Epithelial cell of umbilical artery (primary cell): ENCODE measurements at places on chromosomes 11 and 22. TPM values are rescaled to one million over a fixed set of nuclear protein-coding genes. Genes with fewer than 3 reads are reported as not detected.

Gene SLC22A9
- not detected in 2 replicates for total RNA-seq

Gene OR5B21
- not detected in 2 replicates for total RNA-seq

Gene SH3BP1
- 1.3 and 2.4 TPM in 2 replicates for total RNA-seq

Gene OR8J1
- not detected in 2 replicates for total RNA-seq

Gene CRYAB
- not detected in 2 replicates for total RNA-seq

Gene GAB2
- 16.6 and 21.6 TPM in 2 replicates for total RNA-seq

Gene LDHA
- total RNA-seq: 614 and 722 TPM in 2 replicates

Gene TMPRSS6
- total RNA-seq: not detected in 2 replicates

Gene UPK3A
- not detected in 2 replicates for total RNA-seq

Gene SPI1
- total RNA-seq: not detected in 2 replicates

Gene PHF21B
- 0.32 TPM in 1 of 2 replicates, not detected in the other for total RNA-seq

Gene OR52A1
- total RNA-seq: not detected in 2 replicates

Gene TMEM258
- 51.5 and 71.1 TPM in 2 replicates for total RNA-seq
